ENCODE measurements at places on chromosomes 7 and 10. TPM values are rescaled to one million over a fixed set of nuclear protein-coding genes. Genes with fewer than 3 reads are reported as not detected.

GRCh38 chr10:11475831-11476434, 135.5 kb downstream of the USP6NL start:
- H3K36me3 ChIP-seq: peaks cover 9% of the 10 kb centered on the region
- H3K27me3 ChIP-seq: no peaks in the 10 kb centered on the region
- no peak for DNase-seq
- H3K4me1 ChIP-seq: no peaks in the 10 kb centered on the region
- no peak overlapping the region for H3K4me3 ChIP-seq
- no peak overlapping the region for H3K27ac ChIP-seq

DNA sequence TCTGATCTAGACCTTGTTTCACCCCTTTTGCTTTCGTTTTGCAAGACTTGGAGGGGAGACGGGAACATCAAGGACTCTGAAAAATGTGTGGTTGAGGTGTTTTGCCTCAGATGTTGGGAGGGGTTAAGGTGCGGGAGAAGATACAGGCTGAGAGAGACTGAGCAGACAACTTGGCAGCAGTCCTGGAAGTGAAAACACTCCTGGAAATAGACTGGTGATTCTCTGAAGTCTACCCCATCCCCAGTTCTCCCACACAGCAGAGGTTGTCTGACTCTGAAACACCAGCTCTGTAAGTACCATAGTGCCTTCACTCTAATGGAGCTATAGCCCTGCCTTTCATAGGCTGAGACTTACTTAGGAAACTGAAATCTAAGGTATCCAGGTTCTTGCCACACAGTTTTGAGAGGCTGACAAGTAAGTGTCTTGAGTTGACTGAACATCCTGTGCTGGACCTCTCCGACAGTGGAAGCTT, 152.5 kb downstream of the PPP1R9A start:
- no peaks in the 10 kb centered on the region for H3K27me3 ChIP-seq
- DNase-seq: no peak
- H3K27ac ChIP-seq: no peak overlapping the region
- H3K4me3 ChIP-seq: no peak overlapping the region

DNA sequence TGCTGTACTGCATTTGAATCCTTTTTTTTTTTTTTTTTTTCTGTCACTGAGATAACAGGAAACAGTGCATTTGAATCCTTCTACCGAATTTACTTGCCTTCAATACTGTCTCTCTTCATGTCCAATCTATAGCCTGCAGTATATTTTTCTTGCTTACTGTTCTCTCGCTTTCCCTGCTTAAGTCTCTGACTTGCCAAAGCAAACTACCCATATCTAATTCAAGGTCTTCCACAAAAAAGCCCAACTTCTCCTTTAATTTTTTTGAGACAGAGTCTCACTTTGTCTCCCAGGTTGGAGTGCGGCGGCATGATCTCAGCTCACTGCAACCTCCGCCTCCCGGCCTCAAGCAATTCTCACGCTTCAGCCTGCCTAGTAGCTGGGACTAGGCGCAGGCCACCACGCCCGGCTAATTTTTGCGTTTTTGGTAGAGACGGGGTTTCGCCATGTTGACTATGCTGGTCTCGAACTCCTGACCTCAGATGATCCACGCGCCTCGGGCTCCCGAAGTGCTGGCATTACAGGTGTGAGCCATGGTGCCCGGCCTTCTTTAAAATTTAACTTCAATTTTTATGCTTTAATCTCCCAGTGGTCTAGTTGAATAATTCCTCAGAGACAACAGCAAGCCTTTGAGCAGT, 882 bp downstream of the PDCD11 start:
- no peak for DNase-seq
- H3K4me1 ChIP-seq: peaks cover 10% of the 10 kb centered on the region
- H3K27ac ChIP-seq: peak overlapping the region; percentile 76

- H3K36me3 ChIP-seq: no peaks in the 10 kb centered on the region
- no peaks in the 10 kb centered on the region for H3K4me1 ChIP-seq
- no peak overlapping the region for H3K27ac ChIP-seq
- H3K27me3 ChIP-seq: no peaks in the 10 kb centered on the region
- no peak for DNase-seq
- no peak overlapping the region for H3K4me3 ChIP-seq
Measured at GRCh38 chr7:141102436-141102835, 28.6 kb downstream of the TMEM178B start.

Gene SOSTDC1
- total RNA-seq: 13.9 TPM
